Stimulated activated CD4-positive, alpha-beta T cell treated with anti-CD3 and anti-CD28 coated beads, Interleukin-1b, Interleukin-23, amount 100 ng/mL, for 4 hours (primary cell): ENCODE measurements at places on chromosomes 12 and 14.

GRCh38 chr14:75543253-75543652, 21.0 kb downstream of the BATF start:
- no peak for DNase-seq

DNA sequence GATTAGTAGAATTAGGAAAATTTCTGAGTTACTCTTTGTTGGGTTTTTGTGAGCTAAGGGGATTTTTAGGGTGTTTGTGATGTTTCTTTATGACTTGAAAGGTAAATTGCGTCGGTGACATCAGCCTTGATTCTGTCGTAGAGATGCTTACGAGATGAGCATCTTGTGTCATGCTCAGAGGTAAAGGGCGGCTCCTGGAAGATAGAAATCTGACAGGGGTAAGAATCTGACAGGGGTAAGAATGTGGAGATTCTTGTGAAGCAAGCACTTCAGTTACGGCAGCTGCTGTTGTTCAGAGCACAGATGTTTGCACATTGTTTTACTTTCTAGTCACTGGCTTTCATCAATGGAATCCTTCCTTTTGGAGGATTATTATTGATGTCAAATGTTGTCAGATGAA, 22.5 kb downstream of the EML1 start:
- no peak for DNase-seq

DNA sequence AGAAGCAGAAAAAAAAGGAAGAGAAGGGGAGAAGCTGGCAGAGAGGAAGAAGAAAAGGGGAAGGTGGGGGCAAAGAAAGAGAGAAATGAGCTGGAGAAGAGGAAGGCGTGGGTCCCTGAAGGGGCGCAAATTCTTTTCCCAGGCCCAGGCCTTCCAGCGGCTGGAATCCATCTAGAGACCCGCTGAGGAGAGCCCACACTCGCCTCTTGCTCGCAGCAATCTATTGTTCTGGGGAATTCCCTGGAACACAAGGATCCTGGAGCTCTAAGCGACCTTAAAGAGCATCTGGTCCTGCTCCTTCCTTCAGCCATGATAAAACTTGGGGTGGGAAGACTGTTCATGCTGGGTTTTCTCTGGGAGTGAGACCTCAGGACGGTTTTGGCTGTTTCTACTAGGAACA, 41.2 kb upstream of the FKBP4 start:
- DNase-seq = no peak

DNA sequence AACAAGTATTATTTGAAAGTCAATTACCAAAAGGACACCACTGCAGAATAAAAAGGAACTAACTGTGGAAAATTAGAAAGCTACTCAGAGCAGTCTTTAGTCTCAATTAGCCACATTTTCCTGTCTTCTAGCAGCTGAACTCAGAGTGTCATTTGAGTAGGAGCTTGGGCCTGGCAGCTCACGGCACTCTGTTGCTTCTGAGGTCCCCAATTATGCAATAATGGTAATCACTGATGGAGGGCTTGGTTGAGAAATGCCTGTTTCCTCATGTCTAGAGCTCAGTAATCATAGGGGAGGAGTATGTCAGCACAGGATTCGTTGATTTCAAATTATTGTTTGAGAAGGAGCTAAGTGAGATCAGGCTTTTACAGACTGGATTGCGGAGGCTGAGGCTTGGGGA, 108.6 kb downstream of the VRK1 start:
- no peak for DNase-seq

DNA sequence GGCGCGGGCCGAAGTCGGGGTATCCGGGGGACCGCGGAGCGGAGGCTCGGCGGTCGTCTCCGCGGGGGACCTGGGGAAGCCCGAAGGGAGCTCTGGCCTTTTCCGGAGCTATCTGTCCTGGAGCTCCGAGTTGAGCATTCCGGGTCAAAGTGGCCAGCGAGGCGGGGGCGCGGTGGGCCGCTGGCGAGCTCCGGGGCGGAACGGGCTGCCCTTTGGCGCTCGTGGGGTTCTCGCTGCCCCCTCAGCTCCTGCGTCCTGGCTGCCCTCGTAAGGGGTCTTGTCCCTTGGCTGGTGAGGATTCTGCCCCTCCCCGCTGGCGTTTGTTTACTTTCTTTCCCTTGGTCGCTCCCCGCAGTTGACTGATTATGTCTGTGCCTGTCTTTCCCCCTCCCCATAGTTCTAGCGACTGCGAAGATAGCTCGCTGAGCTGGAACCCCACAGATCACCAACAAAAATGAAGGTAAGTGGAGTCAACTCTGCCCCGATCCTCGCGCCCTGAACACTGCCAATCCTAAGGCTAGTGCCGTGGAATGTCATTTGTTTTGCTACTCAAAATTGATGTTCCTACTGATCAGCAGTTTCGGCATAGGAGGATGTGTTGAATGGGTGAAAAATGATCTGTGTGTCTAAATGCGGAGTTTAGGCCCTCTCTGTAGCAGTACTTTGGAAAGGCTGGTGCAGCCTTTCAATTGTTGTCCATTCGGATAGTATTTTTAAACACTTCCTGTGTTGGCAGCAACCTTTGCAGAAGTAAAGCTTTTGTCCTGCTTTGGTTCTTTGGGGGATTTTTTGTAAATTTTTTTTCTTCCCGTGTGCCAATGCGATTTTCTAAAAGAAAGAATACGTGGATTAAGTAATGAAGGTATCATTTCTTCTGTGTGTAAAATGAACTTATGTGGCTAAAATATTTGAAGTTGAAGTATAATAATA, 1.3 kb downstream of the ARID4A start:
- DNase-seq = no peak

DNA sequence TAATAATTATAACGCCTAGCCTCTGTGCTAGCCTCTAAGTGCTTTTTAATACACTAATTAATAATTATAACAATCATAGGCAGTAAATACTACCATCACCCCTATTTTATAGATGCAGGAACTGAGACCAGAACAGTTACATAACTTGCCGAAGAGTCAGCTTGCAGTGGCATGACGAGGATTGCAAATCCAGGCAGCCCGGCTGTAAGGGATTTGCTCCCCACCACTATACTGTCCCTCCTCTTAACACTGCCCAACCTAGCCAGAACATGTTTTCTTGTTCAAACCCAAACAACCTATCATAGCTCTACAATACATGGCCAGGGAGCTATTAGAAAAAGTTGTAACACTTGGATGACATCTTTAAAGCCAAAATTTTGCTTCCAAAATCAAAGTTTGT, 33.9 kb upstream of the VASH1 start:
- no peak for DNase-seq

- no peak for DNase-seq
Measured at GRCh38 chr14:59229653-59230406, 41.4 kb downstream of the DAAM1 start.

GRCh38 chr12:1007276-1007675, 16.3 kb downstream of the ERC1 start:
- no peak for DNase-seq

GRCh38 chr14:73058922-73059673, 764 bp downstream of the RBM25 start:
- no peak for DNase-seq

DNA sequence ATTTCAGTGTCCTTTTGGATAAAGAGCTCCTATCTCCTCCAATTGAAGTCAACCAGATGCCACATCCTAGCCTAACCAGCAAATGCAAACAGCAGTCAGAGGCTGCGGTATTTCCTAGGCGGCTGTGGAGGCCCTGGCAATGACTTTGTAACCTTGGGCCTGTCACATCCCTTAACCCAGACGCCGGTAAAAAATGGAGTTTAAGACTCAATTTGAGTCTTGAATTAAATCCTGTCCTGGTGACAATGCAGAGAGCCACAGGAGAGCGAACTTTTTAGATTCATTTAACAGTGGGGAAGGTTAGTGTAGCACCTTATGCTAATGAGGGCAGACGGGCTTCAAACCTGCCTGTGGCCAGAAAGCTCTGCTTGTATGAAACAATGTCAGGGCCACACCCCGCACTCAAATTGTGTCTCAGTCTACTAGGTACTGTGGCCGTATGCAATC, 1.3 kb downstream of the C12orf75 start:
- DNase-seq = no peak

DNA sequence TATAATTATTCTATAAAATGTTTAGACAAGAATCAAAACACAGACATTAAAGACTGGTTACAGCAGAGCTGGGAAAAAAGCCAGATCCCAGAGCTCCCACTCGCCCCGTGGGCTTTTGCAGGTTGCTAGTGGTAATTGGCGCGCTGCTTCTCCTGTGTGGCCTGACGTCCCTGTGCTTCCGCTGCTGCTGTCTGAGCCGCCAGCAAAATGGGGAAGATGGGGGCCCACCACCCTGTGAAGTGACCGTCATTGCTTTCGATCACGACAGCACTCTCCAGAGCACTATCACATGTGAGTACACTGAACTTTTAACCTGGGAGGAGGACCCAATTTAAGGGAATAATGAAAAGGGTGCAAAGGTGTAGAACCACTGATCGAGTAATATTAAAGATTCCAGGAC, 7.5 kb downstream of the TMEM52B start:
- DNase-seq = no peak

DNA sequence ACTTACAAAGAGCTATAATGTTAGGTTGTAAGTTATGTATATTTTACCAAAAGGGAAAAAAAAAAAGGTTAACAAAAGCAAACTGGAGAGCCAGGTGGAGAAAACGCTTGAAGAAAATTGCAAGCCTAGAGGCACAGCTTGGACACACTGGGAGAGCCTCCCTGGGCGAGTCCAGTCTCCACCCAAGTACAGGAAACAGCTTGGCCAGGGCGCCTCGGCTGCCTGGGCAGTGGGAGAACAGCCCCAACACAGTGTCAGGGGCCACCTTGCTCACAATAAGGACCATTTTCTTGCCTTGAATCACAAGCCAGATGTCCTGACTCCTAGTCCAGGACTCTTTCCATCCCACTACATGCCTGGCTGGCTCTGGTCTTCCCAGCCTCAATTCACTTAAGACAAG, 33.3 kb downstream of the TTC7B start:
- no peak for DNase-seq

DNA sequence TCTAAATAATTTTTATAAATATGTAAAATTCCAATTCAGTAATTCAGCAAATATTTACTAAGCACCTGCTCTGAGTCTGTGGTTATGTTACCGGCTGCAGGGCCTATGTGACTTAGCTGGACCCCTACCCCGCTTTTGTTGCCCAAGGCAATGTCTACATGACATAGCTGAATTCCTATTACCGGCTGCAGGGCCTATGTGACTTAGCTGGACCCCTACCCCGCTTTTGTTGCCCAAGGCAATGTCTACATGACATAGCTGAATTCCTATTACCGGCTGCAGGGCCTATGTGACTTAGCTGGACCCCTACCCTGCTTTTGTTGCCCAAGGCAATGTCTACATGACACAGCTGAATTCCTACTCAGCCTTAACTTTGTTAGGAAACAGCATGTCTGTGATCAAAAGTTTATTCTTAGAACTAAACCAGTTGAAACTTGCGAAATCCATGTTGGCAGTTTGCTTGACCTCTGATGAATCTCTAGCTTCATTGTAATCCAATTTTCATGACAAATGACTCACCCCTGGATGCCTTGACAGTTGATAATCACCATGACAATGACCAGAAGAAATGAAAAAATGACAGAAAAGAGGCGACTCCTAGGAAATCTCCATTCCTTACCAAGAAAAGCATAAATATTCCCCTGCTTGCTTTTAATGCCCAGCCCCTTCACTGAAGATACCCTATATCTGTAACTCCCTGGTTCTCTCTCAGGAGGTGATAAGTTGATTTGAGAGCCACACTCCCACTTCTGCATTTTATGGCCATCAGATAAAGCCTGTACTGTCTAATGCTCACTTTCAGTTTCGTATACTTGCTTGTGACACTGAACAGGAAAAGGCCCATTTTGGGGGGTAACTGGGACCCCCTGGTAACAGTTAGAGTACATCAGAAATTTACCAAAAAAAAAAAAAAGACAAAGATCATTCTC, 148.4 kb upstream of the SYT10 start:
- DNase-seq = no peak

- DNase-seq = no peak
Measured at GRCh38 chr12:124375789-124376175, 80.9 kb downstream of the RFLNA start.
